ENCODE measurements at places on chromosomes 3 and 15. TPM values are rescaled to one million over a fixed set of nuclear protein-coding genes. Genes with fewer than 3 reads are reported as not detected.

- no peak for DNase-seq
These were observed 5.5 kb downstream of the ABTB1 start for GRCh38 chr3:127678315-127678599.

DNA sequence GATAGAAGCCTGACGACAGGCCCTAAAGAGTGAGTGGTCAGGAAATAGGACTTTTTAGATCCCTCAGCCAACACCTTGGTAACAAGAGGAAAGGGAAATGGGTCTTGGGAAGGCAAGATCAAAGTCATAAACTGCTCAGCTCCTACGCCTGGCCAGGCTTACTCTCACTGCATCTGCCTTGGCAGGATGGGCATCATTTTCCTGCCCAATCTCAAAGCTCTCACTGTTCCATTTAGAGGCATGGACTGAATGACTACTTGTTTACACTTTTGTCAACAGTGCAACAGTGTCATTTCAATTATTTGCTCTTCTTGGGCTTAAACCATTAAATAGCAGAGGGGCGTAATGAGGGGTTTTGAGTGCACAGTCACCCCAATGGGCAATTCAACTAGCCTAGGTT is 808.7 kb downstream of the GRM7 start:
- DNase-seq, result no peak

DNA sequence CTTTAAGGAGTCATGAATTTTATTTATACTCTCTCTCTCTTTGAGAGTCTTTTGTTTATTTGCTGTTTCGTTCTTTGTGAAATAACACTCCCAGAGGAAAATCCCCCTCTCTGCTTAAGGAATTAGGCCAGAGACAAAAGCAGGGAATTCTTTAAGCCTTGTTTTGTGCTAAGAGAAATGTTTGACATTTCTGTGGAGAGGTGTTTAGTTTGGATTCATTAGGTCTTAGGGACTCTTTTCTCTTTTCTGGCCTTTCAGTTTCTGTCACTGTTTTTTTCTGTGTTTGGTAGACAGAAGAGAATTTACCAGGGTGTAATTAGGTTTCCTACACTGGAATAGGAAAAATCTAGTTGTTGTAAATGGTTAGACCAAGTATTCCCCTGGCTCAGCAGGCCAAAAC is 241.8 kb upstream of the NR2F2 start:
- no peak for DNase-seq

- no peak for DNase-seq
These were observed 76.7 kb downstream of the FEM1B start for GRCh38 chr15:68354268-68354667.

DNA sequence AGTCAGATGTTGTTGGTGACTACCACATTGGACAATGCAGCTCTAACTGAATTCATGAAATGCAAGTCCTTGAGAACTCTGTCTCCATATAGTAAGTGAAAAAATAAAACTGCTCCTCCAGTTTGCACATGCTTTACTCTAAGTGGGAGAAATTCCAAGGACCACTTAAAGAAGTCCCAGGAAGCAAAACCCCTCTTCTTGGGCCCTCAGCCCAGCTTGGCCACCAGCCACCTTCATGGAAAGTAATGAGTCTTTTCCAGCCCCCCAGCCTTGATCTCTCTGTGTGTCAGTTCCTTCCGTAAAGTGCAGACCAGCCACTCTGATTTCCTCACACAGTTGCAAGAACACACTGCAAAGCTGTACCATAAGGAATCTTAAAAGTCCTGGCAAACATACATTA is 34.5 kb downstream of the DAPK2 start:
- no peak for DNase-seq

ANO10 gene
- 25.0 TPM for total RNA-seq

ECT2 gene
- 18.1 TPM for total RNA-seq

DUOXA1 gene
- not detected for total RNA-seq

TTLL13 gene
- 0.13 TPM for total RNA-seq
